T-cell (primary cell): ENCODE measurements at places on chromosomes 5 and 9.

- DNase-seq = no peak
- no peaks in the 10 kb centered on the region for H3K36me3 ChIP-seq
- H3K27ac ChIP-seq = no peak overlapping the region
- H3K27me3 ChIP-seq = no peaks in the 10 kb centered on the region
- no peak overlapping the region for H3K4me3 ChIP-seq
- peaks cover 9% of the 10 kb centered on the region for H3K4me1 ChIP-seq
Measured at GRCh38 chr5:115599502-115599901, 2.8 kb downstream of the TICAM2 start.

DNA sequence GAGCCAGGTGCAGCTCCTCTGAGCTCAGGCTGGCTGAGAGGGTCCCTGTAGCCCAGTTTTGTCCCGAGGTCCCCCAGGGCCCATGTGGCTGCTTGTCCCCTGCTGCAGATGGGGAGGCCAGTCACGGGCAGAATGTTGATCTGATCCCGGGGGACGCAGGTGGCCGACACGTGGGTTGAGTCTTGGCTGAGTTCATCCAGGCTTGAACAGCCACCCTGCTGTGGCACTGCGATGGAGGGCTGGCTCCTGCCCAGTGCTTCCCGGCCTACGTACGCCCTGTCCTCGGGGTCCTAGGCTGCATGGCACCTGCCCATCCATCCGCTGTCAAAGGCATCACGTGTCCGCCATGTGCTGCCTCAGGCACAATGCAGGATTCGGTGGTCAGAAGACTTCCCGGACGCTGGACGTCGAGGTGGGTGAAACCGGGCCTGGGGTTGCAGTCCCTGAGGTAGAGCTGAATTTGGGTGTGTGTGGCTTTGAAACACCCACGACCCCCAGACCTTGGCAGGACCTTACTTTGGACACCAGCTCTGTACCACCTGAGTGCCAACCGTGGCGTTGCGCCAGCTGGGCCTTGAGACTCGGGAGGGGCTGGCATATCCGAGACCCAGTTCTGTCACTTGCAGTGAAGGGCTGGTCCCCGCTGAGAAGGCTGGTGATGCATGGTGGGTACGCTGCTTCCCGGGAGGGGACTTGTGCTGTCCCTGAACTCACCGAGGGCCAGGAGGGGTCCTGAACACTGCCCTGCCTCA, 22.3 kb downstream of the RXRA start:
- H3K4me3 ChIP-seq = no peak overlapping the region
- no peak for DNase-seq
- H3K27ac ChIP-seq = no peak overlapping the region
- H3K36me3 ChIP-seq = no peaks in the 10 kb centered on the region
- H3K4me1 ChIP-seq = no peaks in the 10 kb centered on the region

GRCh38 chr5:82885627-82886389, 191.4 kb downstream of the TMEM167A start:
- H3K36me3 ChIP-seq = no peaks in the 10 kb centered on the region
- no peak overlapping the region for H3K27ac ChIP-seq
- H3K4me3 ChIP-seq = no peak overlapping the region
- H3K27me3 ChIP-seq = no peaks in the 10 kb centered on the region

DNA sequence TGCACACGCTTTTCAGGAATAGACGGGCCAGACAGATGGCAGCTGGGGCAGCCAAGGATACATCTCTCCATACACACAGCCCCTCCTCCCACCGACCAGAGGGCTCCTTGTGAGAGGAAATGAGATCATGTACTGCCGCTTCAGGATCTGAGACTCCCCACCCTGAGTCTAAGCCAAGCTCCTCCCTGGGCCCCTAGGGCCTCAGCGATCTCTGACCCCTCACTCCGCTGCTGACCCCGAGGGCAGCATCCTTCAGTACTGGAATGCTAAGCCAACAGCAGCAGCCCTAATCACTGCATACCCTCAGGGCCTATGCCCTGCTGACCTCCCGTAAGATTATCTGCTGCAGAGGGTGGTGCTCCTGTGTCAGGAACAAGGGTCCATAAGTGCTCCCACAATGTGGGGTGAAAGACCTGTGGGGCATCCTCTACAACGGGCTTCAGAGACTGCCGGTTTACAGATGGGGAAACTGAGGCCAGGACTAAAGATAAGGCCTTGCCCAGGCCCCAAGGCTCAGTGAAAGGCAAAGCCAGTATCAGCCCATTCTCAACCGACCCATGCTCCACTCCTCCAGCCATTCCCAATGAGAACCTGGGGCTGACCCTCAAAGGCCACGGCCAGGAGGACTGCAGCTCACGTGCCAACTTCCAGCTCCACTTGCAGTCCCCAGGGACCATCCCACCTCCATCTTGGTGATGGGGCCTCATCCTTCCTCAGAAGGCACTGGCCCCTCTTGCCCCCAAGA, 37.5 kb downstream of the BICD2 start:
- H3K27ac ChIP-seq = no peak overlapping the region
- no peak overlapping the region for H3K4me3 ChIP-seq
- H3K36me3 ChIP-seq = peaks cover 46% of the 10 kb centered on the region
- H3K4me1 ChIP-seq = no peaks in the 10 kb centered on the region

GRCh38 chr9:83281306-83282255, 218.6 kb upstream of the RASEF start:
- H3K36me3 ChIP-seq = no peaks in the 10 kb centered on the region
- no peaks in the 10 kb centered on the region for H3K27me3 ChIP-seq
- H3K27ac ChIP-seq = no peak overlapping the region
- no peaks in the 10 kb centered on the region for H3K4me1 ChIP-seq
- DNase-seq = no peak

- no peak overlapping the region for H3K27ac ChIP-seq
- H3K36me3 ChIP-seq = no peaks in the 10 kb centered on the region
Measured at GRCh38 chr9:87513880-87514535, 16.3 kb downstream of the DAPK1 start.

DNA sequence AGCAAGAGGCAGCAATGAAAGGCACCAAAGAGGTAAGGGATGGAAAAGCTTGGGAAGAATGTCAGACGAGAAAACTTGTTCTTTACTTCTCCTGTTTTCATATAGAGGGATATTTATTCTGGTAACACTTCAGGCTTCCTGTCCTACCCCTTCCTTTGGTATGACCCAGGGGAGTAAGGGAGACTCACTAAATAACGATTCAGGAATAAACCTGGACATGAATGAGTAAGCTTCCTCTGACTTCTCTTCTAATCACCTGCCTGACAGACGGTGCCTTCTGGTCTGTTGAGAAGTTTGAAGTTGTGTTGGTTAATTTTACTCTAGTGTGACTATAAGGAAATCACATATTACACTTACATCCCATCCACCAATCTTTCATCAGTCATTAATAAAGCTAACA, 461.2 kb downstream of the CDH12 start:
- H3K4me3 ChIP-seq = no peak overlapping the region
- H3K4me1 ChIP-seq = no peaks in the 10 kb centered on the region
- no peaks in the 10 kb centered on the region for H3K27me3 ChIP-seq
- DNase-seq = no peak

- H3K27me3 ChIP-seq = no peaks in the 10 kb centered on the region
- DNase-seq = no peak
- H3K27ac ChIP-seq = no peak overlapping the region
- H3K36me3 ChIP-seq = no peaks in the 10 kb centered on the region
- no peak overlapping the region for H3K4me3 ChIP-seq
Measured at GRCh38 chr5:429453-430188, 13.4 kb upstream of the EXOC3 start.

- no peaks in the 10 kb centered on the region for H3K36me3 ChIP-seq
- no peak for DNase-seq
- H3K4me3 ChIP-seq = no peak overlapping the region
- no peaks in the 10 kb centered on the region for H3K4me1 ChIP-seq
- no peaks in the 10 kb centered on the region for H3K27me3 ChIP-seq
Measured at GRCh38 chr5:143968071-143968878, 156.3 kb downstream of the HMHB1 start.
